Large intestine (tissue), 12 donors: ENCODE measurements at places on chromosomes 11 and 22. TPM values are rescaled to one million over a fixed set of nuclear protein-coding genes. Genes with fewer than 3 reads are reported as not detected.
A peak's percentile ranks its signal among the peaks of the same experiment; 100 is the strongest.

DNA sequence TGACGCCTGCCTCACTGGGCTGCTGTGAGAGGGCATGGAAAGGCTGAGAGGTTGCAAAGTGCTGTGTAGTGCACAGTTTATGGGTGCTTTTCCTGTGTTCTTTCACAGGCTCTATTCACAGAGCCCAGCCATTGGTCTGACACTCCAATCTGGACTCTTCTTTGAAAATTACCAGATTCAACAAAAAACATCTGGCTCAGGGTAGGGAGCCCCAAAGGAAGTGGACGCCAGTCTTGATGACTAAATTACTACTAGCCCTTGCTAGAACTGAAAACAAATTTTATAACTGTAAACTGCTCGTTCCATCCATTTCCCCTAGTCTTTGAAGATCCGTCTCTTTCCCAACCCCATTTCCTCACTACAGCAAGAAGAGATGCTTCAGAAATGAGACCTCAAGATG is 178.6 kb downstream of the TENM4 start:
- no peak for DNase-seq
- H3K27me3 ChIP-seq, result peaks cover 47% of the 10 kb centered on the region
- H3K4me3 ChIP-seq, result no peak overlapping the region
- H3K4me1 ChIP-seq, result no peaks in the 10 kb centered on the region

Gene C11orf21
- 22.7 TPM for polyA plus RNA-seq

GRCh38 chr11:67356387-67356863 is 3.1 kb upstream of the POLD4 start:
- no peak for DNase-seq
- H3K4me3 ChIP-seq, result no peak overlapping the region
- peaks cover 2% of the 10 kb centered on the region for H3K36me3 ChIP-seq
- H3K27me3 ChIP-seq, result no peaks in the 10 kb centered on the region

DNA sequence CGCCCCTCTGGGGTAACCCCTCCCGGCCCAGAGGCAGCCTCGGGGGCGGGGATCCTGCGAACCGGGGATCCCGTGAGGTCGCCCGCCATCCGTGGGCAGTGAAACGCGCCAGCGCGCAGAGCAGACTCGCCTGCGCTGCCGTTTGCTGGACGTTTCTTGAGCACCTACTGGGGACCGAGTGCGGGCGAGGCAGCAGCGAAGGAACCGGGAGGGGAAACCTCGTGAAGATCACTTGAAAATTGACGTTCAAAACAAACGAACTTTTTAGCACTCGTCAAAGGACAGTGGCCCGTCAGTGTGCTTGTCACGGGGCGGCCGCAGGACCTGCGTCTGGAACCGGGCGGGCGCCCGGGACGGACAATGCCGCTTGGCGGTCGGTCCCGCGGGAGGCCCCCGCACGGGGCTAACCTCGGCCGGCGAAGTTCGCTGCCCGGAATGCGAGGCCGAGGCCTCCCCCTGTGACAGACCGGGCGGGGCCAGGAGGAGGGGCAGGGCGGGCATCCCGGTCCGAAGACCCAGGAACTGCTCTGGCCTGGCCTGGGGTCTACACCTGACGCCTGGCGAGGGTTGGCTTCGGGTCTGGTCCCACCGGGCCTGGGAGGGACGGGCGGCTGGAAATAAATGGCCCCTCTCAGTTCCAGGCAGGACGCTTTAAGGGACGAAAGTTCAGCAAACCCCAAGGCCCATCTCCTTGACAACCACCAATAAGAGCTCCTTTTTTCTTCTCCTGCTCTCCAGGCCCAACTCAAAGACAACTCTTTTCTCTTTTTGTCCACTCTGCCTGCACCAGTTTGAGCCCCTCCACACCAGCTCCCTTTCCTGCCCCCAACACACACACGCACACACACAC is 723 bp upstream of the SCUBE1 start:
- no peaks in the 10 kb centered on the region for H3K36me3 ChIP-seq
- DNase-seq, result no peak
- peaks cover 62% of the 10 kb centered on the region for H3K27me3 ChIP-seq
- no peak overlapping the region for H3K4me3 ChIP-seq
- no peak overlapping the region for H3K27ac ChIP-seq
- no peaks in the 10 kb centered on the region for H3K4me1 ChIP-seq

Gene TM7SF2
- polyA plus RNA-seq, result 56.4 TPM

- peaks cover 28% of the 10 kb centered on the region for H3K36me3 ChIP-seq
- H3K27ac ChIP-seq, result no peak overlapping the region
- no peak for DNase-seq
- no peak overlapping the region for H3K4me3 ChIP-seq
- no peaks in the 10 kb centered on the region for H3K27me3 ChIP-seq
Observed at GRCh38 chr11:11909727-11910126, 68.0 kb downstream of the USP47 start.

DNA sequence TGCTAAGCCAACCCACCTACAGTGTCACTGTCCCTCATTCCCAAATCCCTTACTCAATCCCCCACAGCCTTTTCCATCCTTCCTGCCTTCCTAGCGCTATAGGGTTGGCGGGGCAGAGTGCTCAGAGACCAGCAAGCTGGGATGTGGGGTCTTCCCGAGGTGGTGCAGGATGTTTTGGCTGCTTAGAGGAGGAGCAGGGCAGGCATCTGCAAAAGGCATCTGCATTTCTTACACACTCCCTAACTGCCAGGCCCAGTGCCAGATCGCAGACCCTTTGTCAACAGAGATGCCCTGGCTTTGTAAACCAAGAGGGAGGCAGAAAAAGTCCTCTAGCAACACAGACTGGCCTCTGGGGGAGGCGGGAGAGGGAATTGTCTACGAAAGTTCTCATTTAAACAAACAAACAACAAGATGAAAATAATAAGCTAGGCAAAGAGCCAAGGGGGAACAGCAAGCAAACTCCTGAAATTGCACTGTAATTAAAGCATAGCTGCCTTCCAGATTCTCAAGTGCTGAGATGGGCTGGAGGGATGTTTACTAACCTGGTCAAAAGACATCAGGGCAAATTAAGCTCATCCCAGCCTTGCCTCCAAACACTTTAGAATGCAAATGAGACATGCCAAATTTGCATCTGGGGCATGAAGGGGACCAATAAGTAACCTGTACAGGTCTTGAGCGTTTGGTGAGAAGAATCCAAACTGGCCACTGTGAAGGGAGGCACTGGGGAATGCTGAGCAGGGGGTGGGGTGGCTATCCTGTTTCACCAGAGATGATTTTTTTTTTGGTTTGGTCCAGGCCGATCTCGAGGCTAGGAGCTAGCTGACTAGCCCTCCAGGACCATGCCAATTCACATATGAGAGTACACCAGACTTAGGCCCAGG is 38.1 kb upstream of the ADA2 start:
- H3K4me3 ChIP-seq, result peak overlapping the region; percentile 18
- peaks cover 21% of the 10 kb centered on the region for H3K4me1 ChIP-seq
- DNase-seq, result no peak
- peak overlapping the region; percentile 65 for H3K27ac ChIP-seq
- no peaks in the 10 kb centered on the region for H3K36me3 ChIP-seq

- H3K27ac ChIP-seq, result no peak overlapping the region
- no peaks in the 10 kb centered on the region for H3K36me3 ChIP-seq
- H3K4me1 ChIP-seq, result no peaks in the 10 kb centered on the region
- peak; percentile 59 for DNase-seq
Observed at GRCh38 chr22:19840955-19841640, 13.6 kb downstream of the GNB1L start.

- peak; percentile 40 for DNase-seq
- peaks cover 10% of the 10 kb centered on the region for H3K4me1 ChIP-seq
- no peaks in the 10 kb centered on the region for H3K27me3 ChIP-seq
- H3K27ac ChIP-seq, result no peak overlapping the region
Observed at GRCh38 chr11:71242391-71242790, 10.0 kb downstream of the SHANK2 start.

DNA sequence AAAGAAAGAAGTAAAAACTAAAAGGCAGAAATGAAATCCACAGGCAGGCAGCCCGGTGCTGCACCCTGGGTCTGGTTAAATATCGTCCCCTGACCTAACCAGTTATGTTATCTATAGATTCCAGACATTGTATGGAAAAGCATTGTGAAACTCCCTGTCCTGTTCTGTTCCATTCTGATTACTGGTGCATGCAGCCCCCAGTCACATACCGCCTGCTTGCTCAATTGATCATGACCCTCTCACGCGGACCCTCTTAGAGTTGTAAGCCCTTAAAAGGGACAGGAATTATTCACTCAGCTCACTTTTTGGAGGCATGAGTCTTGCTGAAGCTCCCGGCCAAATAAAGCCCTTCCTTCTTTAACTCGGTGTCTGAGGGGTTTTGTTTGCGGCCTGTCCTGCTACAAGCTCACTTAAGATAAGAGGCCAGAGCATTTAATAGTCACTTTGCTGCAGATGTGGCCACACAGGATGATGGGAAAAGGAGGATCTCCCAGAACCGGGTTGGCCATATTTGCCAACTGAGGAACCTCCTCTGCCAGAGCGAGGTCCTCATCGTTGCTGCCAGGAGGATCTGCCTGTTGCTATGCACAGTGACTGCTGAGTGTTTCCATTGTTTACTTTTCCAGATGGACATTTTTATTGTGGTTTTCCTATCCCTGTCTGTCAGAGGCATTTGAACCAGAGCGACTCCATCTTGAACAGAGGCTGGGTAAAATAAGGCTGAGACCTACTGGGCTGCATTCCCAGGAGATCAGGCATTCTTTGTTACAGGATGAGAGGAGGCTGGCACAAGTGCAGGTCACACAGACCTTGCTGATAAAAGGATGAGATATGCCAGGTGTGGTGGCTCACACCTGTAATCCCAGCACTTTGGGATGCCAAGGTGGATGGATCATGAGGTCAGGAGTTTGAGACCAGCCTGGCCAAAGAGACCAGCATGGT is 10.2 kb downstream of the C11orf96 start:
- no peaks in the 10 kb centered on the region for H3K4me1 ChIP-seq
- DNase-seq, result no peak
- no peaks in the 10 kb centered on the region for H3K36me3 ChIP-seq
- H3K27me3 ChIP-seq, result peaks cover 9% of the 10 kb centered on the region
- no peak overlapping the region for H3K4me3 ChIP-seq

DNA sequence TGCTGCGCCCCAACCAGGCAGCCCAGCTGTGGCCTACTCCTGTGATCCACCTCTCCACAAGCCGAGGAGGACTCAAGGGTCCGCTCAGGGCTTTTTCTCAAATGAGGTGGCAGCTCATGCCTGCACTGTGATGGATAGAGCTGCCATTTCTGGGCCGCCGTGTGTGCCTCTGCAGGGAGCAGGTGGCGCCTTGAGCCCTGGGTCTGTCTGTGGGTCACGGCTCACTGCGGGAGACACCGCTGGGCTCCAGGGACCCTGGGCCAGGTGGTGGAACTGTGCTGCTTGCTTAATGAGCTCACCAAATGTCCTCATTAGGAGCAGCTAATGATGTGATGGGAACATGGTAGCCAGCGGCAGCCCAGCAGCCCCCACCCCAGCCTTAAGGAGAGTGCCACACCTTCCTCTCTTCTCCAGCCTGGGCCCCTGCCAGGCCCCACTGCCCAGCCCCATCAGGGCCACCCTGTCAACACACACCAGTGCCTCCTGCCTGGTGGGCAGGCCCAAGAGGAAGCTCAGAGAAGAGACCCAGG is 50.8 kb downstream of the DHCR7 start:
- H3K27me3 ChIP-seq, result peaks cover 4% of the 10 kb centered on the region
- H3K4me1 ChIP-seq, result no peaks in the 10 kb centered on the region
- no peaks in the 10 kb centered on the region for H3K36me3 ChIP-seq
- DNase-seq, result no peak
- no peak overlapping the region for H3K4me3 ChIP-seq
